ENCODE measurements at places on chromosomes 16 and 17.

DNA sequence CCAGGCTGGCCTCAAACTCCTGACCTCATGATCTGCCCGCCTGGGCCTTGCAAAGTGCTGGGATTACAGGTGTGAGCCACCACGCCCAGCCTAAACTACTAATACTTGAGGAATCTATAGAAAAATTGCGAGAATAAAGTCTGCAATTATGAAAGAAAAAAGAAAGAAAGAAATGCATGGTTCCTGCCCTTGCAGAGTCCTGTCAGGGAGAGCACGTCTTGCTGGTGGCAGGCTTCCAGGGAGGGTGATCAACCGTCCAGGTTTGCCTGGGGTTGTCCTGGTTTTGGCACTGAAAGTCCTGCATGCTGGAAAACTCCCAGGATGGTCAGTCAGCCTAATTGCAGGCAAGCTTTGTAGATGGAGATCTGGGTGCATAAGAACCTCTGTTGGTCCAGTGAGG, 21.5 kb upstream of the KIFC3 start:
- DNase-seq = no peak

- no peak for DNase-seq
Observed at GRCh38 chr16:66746682-66747081, 4.7 kb downstream of the DYNC1LI2 start.

GRCh38 chr17:2058586-2059546, 4.0 kb downstream of the HIC1 start:
- peak; percentile 89 for DNase-seq

DNA sequence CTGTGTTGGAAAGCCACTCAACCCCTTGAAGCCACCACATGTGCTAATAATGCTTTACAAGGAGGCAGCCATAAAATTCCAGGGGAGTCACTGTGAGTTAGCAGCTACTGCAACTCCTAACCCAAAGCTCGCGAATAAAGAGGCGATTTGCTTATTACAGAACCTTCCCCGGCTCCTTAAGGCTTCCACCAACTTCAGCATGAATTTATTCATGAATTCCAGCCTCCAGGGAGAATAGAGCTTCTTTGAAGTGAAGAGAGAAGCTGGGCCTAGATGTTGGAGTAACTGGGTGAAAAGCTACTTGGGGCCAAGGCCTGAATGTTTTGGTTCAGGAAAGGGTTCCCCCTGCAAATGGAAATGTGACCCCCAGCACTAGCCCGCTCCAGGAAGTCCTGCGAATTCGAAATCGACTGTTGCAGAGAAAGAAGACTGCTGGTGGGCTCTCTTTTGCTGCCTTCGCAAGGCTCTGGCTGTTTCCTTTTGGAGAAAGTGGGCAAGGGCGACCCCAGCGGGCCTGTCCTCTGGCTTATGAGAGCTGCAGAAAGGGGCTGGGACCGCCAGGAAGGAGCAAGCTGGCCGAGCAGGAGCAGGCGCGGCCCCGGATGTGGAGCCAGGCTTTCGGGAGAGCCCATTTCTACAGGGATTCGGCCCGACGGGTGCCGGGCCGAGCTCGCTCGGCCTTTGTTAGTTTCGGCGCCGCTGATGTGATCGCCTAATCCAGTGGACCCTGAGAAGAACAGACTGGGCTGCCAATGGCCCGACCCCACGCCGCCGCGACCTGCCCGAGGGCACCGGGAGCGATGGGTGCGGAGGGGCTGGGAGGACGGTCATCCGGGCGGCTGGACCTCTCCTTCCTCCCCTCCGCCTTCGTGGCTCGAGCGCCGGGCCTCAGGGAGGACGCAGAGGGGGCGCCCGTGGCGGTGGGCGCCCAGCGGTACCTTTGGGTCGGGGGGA, 7.6 kb downstream of the CBX8 start:
- no peak for DNase-seq

DNA sequence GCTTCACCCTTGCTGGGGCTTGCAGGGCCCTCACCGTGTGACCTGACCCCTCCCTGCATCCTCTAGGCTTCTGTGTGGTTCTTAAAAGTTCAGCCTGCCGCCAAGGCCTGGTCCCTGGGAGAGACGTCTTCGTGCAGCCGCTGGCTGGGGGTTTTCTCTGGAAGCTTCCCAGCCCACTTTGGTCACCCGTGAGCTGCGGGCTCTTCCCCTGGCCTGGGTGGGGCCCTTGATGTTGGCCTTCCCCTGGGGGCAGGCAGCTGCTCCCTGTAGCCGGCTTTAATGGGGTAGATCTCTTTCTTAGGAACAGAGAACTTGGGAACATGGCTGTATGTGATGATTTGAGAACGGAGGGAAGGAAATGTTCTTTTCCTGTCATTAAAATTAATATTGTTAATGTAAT, 32.7 kb downstream of the ZNF750 start:
- no peak for DNase-seq

DNA sequence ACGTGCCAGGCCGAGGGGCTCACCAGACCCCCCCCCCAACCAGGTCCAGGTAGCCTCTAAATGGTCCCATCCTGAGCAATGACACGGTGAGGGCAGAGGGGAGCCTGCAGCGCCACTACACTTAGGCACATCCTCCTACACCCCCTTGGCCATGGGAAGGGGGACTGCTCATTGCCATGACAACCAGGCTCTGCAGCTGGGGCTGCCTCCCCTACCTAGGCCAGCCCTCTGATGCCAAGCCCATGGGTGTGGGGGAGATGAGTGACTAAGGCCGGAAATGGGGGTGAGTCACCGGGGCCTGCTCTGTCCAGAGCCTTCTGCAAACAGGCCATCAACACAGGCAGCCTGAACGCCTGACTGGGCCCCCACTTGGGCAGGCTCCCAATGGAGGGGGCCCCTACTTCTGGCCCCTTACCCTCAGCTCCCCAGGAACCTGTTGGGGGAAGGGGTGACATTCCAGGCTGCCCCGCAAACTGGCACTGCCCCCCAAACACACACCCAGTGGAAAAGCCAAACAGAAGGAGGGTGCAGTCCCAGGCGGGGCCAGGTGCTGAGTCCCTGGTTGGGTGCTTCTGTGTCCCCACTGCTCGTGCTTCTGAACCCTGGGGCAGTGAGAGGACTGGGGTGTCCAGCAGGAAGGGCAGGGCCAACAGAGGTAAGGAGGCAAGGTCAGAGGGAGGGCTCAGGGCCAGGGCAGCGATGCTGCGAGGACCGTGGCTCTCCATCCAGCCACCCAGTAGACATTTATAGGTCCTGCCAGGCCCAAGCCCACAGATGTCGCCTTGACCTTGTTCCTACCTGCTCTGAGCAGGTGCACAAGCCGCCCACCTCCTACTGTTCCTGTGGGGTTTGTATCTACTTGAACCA, 8.2 kb downstream of the PLCD3 start:
- DNase-seq = no peak

DNA sequence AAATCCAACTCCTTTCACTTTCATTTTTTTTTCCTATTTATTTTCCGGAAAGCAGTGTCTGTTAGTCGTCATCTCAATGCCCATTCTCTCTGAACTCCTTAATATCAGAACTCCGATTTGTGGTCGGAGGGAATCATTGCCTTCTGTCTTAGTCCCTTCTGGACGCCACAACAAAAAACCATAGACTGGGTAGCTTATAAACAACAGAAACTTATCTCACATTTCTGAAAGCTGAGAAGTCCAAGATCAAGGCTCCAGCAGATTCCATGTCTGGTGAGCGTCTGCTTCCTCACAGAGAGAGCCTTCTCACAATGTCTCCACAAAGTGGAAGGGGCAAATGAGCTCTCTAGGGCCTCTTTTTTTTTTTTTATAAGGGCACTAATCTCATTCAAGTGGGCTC, 296.6 kb upstream of the CDH11 start:
- DNase-seq = no peak

DNA sequence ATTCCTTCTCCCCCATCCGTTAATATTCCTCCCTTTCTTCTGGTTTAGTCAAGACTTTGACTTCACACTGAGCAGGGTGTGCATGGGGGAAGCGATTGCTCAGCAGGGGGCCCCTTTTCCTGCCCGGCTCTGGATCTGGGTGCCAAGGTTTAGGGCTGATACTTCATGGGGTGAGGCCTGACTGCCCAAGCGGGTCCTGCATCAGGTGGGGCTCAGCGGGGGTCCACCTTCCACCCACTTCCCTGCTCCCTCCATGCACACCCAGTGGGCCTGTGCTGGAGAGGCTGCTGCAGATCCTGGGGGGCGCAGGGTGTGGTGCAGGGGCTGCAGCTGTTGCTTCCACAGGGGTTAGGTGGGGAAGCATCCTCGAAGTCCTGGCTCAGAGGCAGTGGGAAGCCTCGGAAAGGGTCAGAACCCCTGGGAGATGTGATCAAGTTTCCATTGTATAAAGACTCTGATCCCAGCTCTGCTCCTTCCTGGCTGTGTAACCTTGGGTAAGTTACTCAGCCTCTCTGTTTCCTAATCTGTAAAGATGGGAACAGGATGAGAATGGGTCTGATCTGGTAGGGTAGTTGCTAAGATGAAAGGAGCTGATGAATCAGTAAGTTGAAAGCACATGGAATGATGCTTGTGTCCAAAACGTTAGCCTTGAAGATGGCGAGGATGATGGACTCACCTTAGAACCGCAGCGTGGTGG, 53.3 kb downstream of the MGAT5B start:
- no peak for DNase-seq

GRCh38 chr16:87098976-87099720, 218.0 kb downstream of the C16orf95 start:
- DNase-seq = no peak

- no peak for DNase-seq
Observed at GRCh38 chr16:12590409-12590808, 213.3 kb downstream of the CPPED1 start.

DNA sequence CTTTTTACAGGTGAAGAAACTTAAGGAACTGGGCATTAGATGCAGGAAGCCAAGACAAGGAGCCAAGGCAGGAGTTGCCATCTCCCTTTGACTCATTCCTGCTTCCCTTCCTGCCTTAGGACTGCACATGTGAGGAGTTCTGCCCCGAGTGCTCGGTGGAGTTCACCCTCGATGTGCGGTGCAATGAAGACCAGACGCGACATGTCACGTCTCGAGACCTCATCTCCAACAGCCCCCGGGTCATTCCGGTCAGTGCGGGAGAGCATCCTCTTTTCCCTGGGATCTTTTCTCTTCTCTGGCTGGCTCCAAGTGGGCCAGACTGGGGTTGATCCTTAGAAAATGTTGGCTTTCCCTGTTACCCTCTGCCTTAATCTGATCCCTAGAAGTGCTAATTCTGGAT, 6.6 kb downstream of the POLR2C start:
- DNase-seq = no peak

- no peak for DNase-seq
Observed at GRCh38 chr17:36855459-36855858, 81.8 kb upstream of the LHX1 start.

- DNase-seq = no peak
Observed at GRCh38 chr16:3580686-3581085, 3.5 kb upstream of the NLRC3 start.

- peak; percentile 63 for DNase-seq
Observed at GRCh38 chr16:9159839-9160550, 68.6 kb downstream of the HAPSTR1 start.

GRCh38 chr16:72501739-72502593, 330.0 kb upstream of the PMFBP1 start:
- peak; percentile 76 for DNase-seq

DNA sequence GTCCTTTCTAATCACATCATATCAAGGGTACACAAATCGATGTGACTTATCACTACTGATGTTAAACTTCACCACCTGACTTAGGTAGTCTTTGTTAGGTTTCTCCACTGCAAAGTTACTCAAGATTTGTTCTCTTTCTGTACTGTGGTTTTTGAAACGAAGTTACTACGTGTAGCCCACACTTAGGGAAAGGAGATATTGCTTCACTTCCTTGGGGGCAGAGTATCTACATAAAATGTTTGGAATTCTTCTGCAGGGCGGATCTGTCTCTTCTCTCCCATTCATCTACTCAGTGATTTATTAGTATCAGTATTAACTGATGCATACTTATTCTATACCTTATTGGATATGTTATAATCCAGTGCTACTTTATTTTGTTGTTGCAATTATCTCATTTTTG, 403.6 kb upstream of the MON1B start:
- DNase-seq = no peak

DNA sequence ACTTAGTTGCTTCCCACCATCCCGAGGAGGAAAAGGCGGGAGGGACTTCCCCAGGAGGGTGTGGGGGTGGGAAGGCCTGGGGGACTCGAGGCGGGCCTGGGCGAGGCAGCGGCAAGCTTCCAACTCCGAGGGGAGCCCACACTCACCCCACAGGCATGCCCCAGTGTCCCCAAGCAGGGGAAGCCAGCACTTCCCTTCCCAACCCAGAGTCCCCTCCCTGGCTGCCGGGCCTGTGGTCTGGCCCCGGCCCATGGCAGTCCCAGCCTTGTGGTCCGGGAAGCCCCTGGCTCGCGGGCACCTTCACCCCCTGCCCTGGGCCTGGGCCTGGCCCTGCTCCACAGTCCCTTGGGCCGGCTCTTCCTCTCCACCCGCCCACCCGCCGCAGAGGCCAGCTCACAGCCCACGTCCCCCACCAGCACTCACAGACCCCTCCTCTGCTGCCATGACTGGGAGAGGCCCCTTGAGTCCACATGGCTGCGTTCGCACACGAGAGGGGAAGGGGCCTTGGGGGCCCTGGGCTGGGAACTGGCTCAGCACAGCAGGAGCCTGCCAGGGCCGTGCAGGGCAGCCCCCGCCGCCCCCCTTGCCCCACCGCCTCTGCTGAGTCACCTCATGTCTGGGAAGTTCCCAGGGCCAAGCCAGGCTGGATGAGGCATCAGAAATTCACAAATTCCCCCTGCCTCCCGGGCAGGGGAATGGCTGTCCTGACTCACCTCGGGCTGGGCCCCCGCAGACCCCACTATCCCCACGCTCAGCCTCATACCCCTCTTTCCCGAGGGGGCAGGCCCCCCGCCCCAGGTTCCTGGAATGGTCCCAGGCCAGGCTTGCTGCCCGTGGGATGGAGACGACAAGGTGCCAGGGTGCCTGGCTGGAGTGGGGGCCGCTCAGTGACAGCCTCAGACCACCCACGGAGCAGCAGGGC, 27.8 kb downstream of the BAHCC1 start:
- DNase-seq = no peak

GRCh38 chr17:34622862-34623623, 43.7 kb downstream of the TMEM132E start:
- no peak for DNase-seq

DNA sequence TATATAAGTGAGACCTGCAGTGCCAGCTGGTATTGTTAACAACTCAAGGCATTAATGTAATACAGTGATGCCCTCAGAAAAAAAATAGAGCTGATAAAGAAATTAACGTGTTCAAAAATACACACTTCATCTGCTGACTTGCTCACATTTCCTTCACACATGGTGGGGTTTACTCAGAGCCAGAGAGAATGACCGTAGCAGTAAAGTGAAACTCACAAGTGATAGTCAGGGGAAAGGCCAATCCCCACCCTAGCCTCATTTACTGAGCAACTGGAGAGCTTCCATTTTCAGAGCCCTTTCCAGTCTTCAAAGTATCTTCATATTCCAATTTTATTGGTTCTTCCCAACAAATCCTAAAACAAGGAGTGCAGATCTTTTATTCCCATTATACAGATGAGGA, 74.0 kb upstream of the HLF start:
- no peak for DNase-seq

Measured in GM13977 (cell line).